ENCODE measurements at places on chromosomes 16 and 17. TPM values are rescaled to one million over a fixed set of nuclear protein-coding genes. Genes with fewer than 3 reads are reported as not detected.
A peak's percentile ranks its signal among the peaks of the same experiment; 100 is the strongest.

EFTUD2 gene
- 63.7 TPM for total RNA-seq

DNA sequence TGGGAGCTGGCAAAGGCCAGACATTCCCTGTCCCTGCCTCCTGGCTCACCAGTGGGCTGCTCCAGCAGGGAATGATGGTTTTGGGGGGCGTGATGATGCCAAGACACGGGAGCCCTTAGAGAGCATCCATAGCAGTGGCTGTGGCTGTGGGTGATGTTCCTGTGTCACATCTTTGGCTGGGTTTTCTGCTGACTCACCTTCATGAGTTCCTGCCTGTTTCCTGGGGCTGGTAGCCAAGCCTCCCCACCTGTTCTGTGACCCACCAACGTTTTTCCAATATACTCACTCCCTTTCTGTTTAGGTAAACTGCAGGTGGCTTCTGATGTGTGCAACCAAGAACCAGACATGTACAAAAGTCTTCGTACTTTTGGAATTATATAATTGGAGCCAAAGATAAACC, 16.5 kb upstream of the NF1 start:
- DNase-seq, result no peak

DNA sequence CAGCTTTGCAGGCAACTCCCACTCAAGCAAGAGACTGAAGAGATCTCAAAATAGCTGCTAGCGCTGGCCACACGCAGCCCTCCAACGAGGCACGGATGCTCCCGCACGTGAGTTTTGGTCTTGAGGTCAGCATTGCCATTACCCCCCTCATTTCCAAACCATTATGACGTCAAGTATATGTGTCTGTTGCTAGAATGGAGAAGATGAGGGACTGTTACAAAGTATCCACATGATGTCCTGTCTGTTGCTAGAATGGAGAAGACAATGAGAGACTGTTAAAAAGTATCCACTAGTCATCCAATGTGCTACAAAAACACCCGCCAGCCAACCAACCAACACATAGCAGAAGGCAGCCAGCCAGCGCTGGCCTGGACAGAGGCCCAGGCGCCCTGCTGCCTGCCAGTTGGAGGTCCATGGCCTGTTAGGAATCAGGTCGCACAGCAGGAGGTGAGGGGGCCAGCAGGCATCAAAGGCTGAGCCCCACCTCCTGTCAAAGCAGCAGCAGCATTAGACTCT, 24.8 kb downstream of the KLHDC4 start:
- peak; percentile 56 for DNase-seq

RNF157 gene
- total RNA-seq, result 4.0 TPM

DNA sequence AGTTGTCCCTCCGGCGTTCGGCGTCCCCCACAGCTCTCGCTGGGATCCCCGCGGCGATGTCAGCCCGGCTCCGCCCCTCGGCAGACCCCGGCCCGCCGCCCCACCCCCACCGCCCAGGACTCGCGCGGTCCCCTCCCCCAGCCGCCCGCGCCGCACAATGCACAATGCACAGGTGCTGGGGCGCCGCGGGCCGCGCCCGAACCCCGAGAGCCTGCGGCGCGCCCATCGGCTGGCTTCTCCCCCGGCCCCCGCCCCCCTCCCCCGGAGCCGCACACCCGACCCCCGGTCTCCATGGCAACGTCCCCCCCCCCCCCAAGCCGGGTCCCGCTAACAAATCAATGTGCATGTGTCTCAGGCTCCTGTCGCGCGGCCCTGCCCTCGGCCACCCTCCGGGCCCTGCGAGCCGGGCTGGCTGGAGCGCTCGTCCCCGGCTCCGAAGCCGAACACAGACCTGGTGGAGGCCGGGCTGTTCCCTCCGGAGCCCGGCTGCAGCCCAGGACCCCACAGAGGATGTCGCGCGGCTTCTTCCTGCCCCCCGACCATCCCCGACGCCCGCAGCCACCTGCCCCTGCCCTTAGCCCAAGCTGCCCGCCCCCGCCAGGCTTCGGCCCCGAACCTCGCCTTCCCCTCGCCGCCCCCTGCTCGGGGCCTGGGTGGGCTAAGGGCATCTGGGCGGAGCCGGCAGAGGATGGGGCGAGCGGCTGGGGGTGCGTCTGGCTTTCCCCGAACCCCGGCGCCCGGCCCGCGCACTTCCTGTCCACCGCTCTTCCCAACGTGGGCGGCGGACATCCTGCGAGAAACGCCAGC, 818 bp upstream of the CBX8 start:
- peak; percentile 40 for DNase-seq

Measured in GM23248 (cell line).